ENCODE measurements at places on chromosomes 4 and X.

DNA sequence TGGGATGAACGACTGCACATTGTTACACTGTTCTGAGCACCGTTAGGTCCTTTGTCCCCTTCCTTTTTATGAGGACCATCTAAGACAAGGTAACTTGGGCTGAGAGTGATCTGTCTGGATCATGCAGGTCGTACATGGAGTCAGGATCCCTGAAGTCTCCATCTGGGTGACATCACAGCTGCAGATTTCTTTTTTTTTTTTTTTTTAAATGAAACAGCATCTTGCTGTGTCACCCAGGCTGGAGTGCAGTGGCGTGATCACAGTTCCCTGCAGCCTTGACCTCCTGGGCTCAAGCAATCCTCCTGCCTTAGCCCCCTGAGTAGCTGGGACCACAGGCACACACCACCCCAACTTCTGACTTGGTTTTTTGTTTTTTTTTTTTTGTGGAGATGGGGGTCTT, 16.5 kb downstream of the SHROOM2 start:
- DNase-seq: no peak

GRCh38 chrX:41335198-41335957, 1.4 kb downstream of the DDX3X start:
- DNase-seq: peak; percentile 26

GRCh38 chrX:40845331-40845911, 110.1 kb upstream of the MED14 start:
- DNase-seq: no peak

DNA sequence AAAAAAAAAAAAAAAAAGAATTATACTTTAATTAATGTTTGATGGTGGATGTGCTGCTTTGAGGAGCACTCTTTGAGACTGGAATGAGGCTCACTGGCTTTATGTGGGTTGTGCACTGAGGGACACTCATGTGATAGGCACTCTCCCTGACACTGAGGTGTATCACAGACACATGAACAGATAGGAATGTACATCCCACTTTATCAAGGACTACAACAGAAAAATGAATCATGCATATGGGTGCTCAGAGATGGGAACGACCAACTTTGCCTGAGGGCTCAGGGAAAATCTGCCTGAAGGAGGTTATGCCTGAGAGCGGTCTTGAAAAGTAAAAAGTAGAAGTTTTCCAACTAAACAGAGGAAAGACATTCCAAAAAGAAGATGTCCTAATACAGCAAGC, 97.7 kb upstream of the RBPJ start:
- DNase-seq: no peak

GRCh38 chr4:34176609-34177008, 2067.7 kb downstream of the ARAP2 start:
- no peak for DNase-seq

GRCh38 chr4:69910016-69910782, 20.7 kb upstream of the CSN1S1 start:
- no peak for DNase-seq

GRCh38 chr4:58360354-58361133, 1250.4 kb upstream of the IGFBP7 start:
- no peak for DNase-seq

DNA sequence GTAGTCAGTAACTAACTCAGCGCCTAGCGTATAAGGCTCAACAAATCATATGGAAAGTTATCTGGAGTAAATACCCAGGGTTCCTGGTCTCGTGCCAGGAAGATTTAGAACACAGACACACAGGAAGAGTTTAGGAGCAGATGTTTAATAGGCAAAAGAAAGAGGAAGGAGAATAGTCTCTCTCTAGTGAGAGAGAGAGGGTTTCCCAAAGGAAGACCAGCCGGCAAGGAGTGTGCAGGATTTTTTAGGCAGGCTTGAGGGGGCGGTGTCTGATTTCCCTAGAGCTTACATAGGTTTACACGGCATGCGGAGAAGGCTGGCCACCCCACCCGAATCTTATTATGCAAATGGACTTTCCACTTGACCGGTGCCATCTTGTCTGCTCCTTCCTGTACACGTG, 284.0 kb upstream of the FRG1 start:
- no peak for DNase-seq

DNA sequence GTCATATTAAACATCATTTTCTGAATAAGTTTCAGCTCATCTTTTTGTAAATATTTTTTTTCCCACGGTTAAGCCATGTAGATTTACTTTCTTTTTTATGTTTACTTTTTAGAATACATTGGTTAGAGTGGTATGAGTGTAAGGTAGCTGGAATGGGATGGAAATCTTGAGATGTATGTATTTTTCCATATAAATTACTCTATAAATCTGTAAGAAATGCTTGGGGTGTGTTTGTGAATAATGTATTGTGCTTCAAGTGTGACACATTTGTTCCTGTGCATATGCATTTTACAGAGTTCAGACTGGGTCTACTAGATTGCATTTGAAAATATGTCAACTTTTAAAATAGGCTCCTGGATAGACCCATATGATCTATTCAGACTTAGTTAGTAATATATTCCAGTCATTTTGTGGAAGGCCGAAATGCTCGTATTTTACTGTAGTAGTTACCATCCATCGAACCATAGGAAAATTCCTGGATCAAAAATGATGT, 756.8 kb downstream of the RAPGEF2 start:
- no peak for DNase-seq

- DNase-seq: no peak
These were observed 32.5 kb upstream of the PAQR3 start for GRCh38 chr4:78971776-78972175.

GRCh38 chrX:150856101-150856500, 42.4 kb downstream of the CD99L2 start:
- no peak for DNase-seq

GRCh38 chr4:110503270-110504083, 27.5 kb downstream of the ENPEP start:
- DNase-seq: no peak

DNA sequence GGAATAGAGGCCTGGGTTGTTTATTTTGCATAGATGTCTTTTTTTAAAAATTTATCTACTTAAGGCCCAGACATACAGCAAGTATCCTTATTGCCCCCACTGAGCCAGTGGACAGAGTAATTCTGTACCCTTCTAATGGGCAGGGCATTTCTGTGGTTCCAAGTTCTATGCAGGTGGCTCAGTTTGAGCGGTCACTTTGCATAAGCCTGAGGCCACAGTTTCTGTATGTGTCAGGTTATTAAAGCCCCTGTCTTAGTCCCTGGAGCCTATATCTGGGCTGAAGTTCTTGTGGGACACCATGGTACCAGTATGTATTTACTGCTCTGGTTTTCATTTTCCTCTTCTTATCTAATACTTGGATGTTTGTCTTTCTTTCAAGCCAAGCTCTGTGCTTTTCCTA, 168.8 kb downstream of the MID1IP1 start:
- no peak for DNase-seq

- no peak for DNase-seq
These were observed 18.3 kb downstream of the CD99L2 start for GRCh38 chrX:150879855-150880807.

- DNase-seq: no peak
These were observed 17.9 kb downstream of the VSIG4 start for GRCh38 chrX:66021765-66022631.

GRCh38 chrX:78769946-78770345, 22.4 kb downstream of the LPAR4 start:
- DNase-seq: no peak

GRCh38 chr4:100517864-100518341, at the start of gene EMCN:
TSS of gene EMCN (minus strand) at chr4:100518022. CDS start at chr4:100517914, 108 bp downstream.
- no peak for DNase-seq

DNA sequence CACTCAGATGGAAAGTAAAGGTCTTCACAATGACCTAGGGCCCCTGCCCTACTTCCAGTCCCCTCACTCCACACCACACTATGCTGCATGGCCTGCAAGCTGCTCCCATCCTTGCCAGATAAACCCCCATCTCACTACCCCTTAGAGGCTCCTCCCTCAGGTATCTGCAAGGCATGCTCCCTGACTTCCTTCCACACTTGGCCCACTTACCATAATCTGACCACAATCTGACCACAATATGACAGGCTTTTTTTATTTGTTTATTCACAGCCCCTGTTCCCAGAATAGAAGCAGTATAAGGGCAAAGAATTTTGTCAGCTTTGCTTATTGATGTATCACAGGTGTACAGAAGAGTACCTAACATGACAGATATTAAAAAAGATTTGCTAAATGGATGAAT, 124.7 kb downstream of the CAMK2D start:
- peak; percentile 44 for DNase-seq

DNA sequence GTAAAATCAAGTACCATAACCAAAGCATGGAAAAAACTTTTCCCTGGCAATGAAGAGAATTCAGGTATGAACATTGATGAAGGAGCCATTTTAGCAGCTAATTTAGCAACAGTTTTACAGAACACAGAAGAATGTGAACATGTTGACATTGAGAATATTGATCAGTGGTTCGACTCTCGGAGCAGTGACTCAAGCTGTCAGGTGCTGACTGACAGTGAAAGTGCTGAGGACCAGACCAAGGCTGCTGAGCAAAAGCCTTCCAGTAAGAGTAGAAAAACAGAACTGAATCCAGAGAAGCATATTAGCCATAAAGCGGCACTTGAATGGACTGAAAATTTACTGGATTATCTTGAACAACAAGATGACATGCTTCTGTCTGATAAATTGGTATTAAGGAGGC, 2.8 kb downstream of the TIGD2 start:
- DNase-seq: no peak

- DNase-seq: no peak
These were observed 820.2 kb downstream of the FSTL5 start for GRCh38 chr4:161343569-161343950.

- no peak for DNase-seq
These were observed 445.8 kb downstream of the CCSER1 start for GRCh38 chr4:90572996-90573395.

DNA sequence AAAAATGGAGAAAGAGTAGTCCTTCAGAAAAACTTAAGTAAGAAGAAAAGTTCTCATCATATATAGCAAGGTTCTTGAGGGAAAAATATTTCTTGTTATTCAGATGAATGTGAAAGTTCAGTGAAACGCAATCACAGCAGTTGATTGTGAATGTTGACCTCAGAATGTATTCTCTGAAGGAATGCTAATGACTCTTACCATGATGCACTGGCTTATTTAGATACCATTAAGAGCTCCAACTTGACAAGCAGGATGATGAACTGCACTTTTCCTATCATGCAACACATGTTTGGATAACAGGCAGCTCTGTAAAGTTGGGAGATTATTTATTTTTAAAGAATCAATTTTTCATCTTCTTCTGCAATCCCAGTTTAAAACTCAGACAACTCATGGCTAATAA, 115.5 kb upstream of the MYOZ2 start:
- no peak for DNase-seq

- no peak for DNase-seq
These were observed 58.8 kb upstream of the FAAH2 start for GRCh38 chrX:57227691-57228090.

GRCh38 chr4:72525938-72526337, 43.1 kb downstream of the ADAMTS3 start:
- no peak for DNase-seq

DNA sequence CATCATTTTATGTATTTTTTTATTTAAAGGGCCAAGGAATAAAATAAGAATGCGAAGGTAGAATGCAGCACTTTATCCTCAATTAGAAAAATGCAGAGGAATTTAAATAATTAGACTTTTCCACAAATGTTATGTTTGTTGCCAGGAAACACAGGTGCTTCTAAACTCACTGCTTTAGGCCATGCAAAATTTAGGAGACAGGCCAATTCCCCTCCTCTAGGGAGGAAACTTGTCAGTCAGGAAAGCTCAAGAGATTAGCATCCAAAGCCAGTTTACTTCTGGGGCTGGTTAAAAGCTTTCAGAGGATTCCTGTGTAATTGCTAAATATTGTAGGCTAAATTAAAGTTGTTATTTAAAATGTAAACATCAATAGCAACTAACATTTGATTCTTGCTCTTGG, 124.5 kb downstream of the DMD start:
- DNase-seq: no peak

- DNase-seq: no peak
These were observed 45.9 kb downstream of the PROM1 start for GRCh38 chr4:16037901-16038300.

DNA sequence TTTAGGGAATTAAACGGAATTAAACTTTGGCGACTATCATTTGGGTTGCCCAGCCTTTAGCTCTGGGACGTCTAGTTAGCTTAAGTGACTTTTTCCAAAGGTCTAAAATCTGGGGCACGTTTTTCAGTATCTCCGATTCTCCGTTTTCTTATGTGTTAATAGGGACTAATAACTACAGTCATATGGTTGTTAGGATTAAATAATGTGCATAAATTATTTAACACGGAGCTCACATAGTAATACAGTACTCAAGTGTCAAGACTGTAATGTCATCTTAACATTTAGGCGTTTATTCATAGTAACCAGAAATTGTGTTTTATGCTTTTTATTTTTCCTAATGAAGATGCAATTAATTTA, 466 bp upstream of the CCNA2 start:
- no peak for DNase-seq

DNA sequence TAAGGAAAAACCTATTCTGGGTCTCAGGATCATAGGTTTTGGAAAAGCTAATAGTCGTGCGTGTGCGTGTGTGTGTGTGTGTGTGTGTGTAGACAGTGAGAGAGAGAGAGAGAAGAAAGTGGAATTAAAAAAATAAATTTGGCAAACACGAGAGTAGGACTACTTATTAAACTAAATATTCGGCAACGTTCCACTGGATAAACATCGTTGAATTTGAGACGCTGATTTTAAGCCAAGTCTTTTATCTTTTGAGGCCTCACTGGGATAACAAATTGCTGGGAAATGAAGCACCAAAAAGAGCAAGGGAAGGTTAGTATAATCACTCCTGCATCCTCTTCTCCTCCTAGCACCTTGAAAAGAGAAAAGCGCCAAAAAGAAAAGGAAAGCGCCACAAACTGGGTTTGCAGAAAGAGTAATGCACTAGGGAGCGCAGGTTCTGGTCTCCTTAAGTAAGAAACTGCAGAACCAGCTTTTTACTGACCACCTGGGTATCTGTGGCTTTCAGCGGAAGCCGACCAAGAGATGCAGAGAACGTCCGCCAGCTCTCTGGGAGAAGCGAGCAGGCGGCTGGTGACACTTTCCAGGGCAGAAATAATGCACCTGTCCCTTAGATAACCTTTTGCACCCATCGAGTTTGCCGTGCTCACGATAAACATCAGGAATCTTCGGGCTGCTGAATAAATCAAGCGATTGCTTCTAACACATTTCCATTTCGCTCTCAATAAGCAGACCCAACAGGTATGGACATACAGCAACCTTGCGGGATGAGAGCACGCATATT, 3.4 kb downstream of the ATOH1 start:
- no peak for DNase-seq

DNA sequence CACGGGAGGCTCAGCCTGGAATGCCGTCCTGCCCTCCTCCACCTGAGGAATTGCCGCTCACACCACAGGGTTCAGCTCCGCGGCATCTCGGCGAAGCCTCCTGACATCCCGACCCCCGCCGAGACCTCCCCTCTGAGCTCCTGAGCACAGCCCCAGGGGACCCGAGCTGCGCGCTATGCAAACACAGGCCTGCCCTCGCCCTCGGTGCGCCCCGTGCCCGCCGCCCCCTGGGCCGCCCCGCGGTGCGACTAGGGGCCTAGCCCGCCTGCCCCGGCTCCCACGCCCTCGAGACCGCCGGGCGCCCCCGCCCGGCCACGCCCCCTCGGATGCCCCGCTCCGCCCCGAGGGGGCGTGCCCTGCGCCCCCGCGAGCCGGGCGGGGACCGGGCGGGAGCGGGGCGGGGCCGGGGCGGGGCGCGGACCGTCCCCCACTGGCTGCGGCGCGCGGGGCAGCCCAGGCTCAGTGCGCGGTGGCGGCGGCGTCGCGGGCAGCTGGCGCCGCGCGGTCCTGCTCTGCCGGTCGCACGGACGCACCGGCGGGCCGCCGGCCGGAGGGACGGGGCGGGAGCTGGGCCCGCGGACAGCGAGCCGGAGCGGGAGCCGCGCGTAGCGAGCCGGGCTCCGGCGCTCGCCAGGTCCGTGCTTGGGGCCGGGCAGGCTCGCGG, at the start of gene FGFR3:
TSS of gene FGFR3 (plus strand) at position 462 of the 664 bp plus-strand sequence. CDS start 642 bp downstream, outside the sequence.
- DNase-seq: peak; percentile 45

All from SW480 (cell line).